ENCODE measurements at places on chromosomes 5 and 9. TPM values are rescaled to one million over a fixed set of nuclear protein-coding genes. Genes with fewer than 3 reads are reported as not detected.

Gene BNC2
- 1.6 TPM for total RNA-seq

Gene CDKN2B-AS1
- total RNA-seq = 0.41 TPM

Gene SLC44A1
- total RNA-seq = 38.7 TPM

Gene SV2C
- 2.9 TPM for total RNA-seq

Gene TAS2R1
- total RNA-seq = not detected

Gene DBH
- under 0.01 TPM for total RNA-seq

Gene PPP2R2B
- 136 TPM for total RNA-seq

Gene C5orf58
- not detected for total RNA-seq

Gene CNTNAP3
- 29.3 TPM for total RNA-seq

Gene TGFBI
- total RNA-seq = 4.9 TPM

Gene SPATA31D4
- not detected for total RNA-seq

Gene TCERG1
- total RNA-seq = 48.1 TPM

Gene PCDHA1
- total RNA-seq = 8.6 TPM

Gene C5orf52
- not detected for total RNA-seq

Gene PCDHGB7
- 10.6 TPM for total RNA-seq

Gene NUTM2F
- total RNA-seq = not detected

Gene ERAP2
- 6.1 TPM for total RNA-seq

Gene F2R
- 22.8 TPM for total RNA-seq

Gene CSF1R
- total RNA-seq = 5.3 TPM

Data from frontal cortex (tissue), 4 donors.